Astrocyte (in vitro differentiated cells and primary cell): ENCODE measurements at places on chromosomes 2 and 18.

GRCh38 chr2:27844821-27845255 lies 45.3 kb downstream of the RBKS start:
- DNase-seq, result peak; percentile 15

- no peak for DNase-seq
Measured at GRCh38 chr2:190119923-190120590, 57.5 kb upstream of the MSTN start.

GRCh38 chr2:208279236-208279635 lies 13.2 kb downstream of the PIKFYVE start:
- no peak for DNase-seq

GRCh38 chr2:192960945-192961344 lies 766.2 kb upstream of the TMEFF2 start:
- DNase-seq, result no peak

DNA sequence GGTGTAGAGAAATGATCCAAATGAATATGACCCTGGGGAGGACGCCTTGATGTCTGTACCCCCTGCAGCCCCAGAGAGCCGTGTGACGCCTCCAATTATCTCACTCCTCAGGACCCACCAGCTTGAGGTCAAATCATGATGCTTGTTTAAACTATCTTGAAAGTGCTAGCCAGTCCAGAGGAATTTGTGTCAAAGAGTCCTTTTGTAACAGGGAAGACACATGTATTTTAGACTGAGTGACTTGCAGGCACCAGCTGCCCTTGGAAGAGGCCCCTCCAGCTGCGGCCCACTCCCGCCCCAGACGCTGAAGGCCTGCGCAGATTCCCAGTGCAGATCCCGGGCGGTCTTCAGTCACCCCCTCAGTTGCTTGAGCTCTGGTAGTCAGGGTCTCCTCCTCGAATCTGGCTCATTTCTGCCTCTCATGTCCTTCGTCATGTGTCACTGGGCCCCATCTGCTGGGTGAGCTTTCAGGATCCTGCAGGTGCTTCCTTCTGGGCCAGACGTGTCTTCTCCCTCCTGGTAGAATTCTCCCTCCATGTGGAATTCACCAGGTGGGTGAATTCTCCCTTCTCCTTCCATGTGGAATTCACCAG lies 77.4 kb downstream of the RNF144A start:
- DNase-seq, result no peak
